Activated T-cell treated with anti-CD3 and anti-CD28 coated beads for 24 hours (primary cell): ENCODE measurements at places on chromosomes 5 and 9.

- no peak for DNase-seq
Measured at GRCh38 chr5:52999344-52999949, 10.3 kb downstream of the ITGA2 start.

DNA sequence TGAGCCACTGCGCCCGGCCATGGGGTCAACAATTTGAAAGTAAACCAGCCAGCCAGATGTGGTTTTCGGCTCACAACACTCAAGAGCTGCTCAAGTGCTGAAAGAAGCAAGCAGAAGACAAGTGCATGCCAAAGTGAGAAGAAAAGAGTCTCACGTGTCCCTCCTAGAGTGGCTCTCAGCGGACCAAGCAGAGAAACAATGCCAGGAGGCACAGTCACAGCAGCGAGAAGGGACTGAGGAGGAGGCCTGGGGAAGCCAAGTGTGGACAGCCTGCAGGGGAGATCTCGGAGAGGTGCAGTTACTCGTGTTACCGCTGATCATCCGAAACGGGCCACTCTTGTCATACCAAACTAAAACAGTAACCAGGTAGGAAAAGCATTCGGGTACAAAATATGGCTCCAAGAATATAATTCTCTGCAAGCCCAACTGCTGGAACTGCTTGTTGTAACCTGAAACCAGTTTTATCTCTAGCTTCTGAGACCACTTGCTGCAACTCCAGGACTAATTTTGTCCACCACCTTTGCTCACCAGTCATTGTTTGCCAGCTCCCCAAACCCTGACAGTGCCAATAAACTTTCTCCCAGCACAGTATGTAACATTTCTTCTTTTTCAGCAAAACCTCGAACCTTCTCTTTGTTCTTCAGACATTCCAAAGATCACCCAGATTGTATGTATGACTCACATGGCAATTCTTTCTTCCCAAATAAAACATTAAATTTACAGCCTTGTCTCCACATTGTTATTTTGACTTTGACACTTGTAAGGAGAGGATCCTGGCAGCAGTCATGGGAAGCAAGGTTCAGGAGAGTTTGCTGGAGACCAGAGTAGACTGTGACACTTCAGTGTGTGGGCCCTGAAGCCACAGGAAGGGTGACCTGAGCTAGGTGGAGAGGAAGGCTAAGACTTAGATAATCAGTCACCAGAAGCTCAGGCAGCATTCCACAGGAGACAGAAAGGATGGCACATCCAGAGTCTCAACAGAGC is 6.3 kb downstream of the SLC35D2 start:
- no peak for DNase-seq

- no peak for DNase-seq
Measured at GRCh38 chr5:170223360-170223759, 9.4 kb upstream of the C5orf58 start.

DNA sequence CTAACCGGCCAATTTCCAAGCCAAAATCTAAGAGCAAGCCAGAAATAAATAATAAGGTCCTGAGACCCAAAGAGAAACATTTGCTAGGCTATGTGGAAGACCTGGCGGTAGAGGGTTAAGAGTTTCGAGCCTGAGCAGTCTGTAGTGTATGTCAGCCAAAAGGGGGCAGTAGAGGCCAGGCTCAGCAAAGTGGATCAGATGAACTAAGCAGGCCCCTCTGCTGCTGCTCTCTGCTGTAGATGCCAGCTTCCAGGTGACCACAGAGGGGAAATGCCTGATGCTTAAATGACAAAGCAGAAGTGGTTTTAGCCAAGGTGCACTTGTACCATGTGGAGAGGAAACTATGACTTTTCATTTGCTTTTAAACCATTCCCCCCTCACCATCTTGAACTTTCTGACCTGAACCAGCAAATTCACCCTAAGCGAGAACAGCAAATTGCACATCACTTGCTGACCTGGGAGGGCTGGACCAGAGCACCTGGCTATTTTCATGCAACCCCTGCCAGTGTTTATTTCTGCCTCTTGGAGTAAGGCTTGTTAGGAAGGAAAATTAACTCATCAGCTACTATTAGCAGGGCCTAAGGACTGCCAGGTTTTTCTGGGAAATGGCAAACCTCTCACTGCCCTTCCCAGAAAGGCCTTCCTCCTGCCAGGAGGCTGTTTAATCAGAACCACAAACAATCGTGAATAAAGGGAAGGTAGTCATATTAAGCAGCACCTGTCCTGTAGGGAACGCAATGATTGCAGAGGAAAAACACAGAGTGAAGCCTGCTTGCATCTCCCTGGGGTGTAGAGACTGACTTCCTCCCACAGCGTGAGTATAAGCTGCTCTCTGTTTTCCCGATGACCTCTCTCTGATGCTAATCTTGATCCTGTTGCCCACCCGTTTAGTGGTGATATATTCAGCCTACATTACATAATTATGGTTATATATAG is 818.2 kb downstream of the TLR4 start:
- no peak for DNase-seq

DNA sequence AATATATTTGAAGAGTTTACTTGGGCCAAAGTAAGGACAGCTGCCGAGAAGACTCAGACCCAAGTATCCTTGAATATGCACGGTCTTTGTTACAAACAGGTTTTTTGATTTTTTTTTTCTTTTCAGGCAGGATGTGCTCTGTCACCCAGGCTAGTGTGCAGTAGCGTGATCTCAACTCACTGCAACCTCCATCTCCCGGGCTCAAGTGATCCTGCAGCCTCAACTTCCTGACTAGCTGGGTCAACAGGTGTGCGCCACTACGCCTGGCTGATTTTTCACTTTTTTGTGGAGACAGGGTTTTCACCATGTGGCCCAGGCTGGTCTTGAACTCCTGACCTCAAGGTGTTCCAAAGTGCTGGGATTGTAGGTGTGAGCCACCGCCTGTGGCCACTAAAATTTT is 27.4 kb downstream of the JMY start:
- DNase-seq = no peak

DNA sequence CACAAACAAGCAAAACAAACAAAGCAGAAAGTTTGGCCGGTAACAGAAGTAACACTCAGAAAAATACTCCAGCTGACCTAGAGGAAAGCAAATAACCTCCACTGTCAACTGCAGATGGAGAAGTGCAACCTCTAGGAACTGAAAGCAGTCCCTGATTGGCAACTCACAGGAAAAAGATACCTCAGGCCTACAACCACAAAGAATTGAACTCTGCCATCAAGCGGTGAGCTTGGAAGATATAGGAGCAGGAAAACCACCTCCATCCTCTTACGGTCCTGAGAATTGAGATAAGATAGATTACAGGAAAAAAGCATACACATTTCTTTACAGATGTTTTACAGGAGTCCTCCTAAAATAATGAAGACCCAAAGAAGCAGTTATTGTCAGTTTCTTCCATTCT is 184.5 kb downstream of the PDZD2 start:
- DNase-seq = no peak

GRCh38 chr5:107634981-107635848 is 35.5 kb downstream of the EFNA5 start:
- no peak for DNase-seq

- no peak for DNase-seq
Measured at GRCh38 chr9:92980085-92980745, 32.9 kb downstream of the FGD3 start.

DNA sequence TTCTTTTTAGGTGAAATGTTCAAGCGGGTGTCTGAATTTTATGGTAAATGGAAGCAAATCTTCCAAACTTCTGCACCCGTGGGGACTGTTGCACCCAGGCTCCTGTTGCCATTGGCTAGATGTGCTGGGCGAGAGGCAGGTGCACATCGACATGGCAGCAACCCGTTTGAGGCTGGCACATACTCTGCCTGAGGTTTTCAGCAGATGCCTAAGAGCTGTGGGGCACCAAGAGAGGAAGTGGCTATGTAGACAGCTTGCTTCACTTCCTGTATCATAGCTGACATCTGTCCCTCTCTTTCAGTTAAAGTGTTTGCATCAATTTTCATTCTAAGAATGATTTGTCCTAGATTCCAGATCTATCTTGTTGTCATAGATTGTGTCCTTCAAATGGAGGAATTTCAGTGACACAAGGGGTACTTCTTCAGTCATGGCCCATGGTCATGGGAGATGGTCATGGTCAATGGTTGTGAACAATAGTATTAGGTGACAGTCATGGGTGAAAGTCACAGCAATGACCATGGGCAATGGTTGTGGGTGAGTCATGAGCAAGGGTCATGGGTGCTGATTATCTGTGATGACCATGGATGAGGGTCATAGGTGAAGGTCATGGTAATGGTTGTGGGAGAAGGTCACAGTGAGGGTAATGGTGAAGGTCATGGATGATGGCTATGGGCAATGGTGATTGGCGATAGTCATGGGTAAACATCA is 115.1 kb upstream of the IRX4 start:
- DNase-seq = no peak

- no peak for DNase-seq
Measured at GRCh38 chr9:108844856-108845255, 10.9 kb downstream of the ACTL7B start.

- DNase-seq = no peak
Measured at GRCh38 chr5:7755958-7756357, 95.0 kb downstream of the CFAP90 start.

DNA sequence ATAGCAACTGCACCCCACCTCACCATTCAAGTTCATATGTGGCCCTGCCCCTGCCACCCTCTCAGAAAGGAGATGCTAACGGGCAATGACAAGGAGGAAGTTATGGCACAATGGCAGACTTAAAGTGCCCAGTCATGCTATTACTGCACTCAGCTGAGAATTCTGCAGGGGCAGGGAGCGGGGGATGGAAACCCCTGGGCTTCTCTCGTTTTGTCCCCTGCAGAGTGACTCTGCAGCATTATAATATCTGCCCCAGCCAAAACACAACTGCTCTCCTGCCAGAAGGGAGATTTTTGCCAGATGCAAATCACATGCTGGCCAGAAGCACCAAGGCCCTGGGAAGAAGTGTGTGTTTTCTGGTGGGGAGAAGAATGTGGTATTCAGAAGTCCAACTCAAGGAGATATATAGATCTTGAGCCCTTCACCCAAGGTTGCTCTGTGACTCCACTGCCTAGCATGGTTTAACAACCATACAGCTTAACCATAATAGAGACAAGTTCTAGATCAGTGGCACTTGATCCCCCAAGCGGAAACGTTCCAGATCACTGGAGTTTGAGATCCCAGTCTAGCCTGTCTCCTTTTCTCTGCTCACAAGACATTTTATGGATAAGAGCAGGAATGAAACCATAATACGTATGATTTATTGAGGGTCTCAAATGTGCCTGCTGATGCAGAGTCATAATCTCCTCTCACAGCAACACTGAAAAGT is 207.0 kb upstream of the MAP3K1 start:
- DNase-seq = no peak

- DNase-seq = no peak
Measured at GRCh38 chr9:93261281-93261680, 77.3 kb downstream of the WNK2 start.

GRCh38 chr5:107948377-107948776 is 277.6 kb upstream of the EFNA5 start:
- DNase-seq = no peak

DNA sequence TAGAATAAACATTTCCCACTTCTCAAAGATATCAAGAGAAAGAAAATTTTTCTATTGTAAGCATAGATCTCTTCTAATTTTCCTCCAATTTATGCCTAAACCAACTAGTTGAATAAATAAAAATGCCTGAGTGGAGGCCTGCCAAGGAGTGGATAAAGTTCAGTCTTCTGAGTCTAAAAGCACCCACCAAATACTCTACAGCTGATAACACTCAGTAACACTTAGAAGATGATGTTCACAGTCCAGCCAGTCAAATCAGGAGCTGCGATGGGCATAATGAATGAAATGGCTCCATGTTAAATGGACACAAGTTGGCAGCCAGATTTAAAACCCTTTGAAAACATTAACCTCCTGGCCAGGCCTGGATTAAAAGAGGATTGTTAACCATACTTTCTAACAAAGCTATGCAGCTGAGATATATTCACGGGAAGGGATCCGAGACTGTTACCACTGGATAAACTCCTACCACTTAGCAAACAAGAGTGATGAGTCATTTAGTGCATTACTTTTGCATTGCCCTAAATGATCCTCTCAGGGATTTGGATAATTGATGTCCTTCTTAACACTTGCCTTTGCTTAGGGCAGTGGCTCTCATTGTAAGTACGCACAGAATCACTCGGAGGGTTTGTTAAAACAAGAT is 63.7 kb upstream of the CCDC112 start:
- DNase-seq = no peak

GRCh38 chr5:57358796-57359592 is 123.6 kb downstream of the ACTBL2 start:
- no peak for DNase-seq

- DNase-seq = no peak
Measured at GRCh38 chr9:134593286-134594077, 48.1 kb upstream of the COL5A1 start.

GRCh38 chr5:115571441-115571878 is 26.9 kb upstream of the FEM1C start:
- DNase-seq = no peak

DNA sequence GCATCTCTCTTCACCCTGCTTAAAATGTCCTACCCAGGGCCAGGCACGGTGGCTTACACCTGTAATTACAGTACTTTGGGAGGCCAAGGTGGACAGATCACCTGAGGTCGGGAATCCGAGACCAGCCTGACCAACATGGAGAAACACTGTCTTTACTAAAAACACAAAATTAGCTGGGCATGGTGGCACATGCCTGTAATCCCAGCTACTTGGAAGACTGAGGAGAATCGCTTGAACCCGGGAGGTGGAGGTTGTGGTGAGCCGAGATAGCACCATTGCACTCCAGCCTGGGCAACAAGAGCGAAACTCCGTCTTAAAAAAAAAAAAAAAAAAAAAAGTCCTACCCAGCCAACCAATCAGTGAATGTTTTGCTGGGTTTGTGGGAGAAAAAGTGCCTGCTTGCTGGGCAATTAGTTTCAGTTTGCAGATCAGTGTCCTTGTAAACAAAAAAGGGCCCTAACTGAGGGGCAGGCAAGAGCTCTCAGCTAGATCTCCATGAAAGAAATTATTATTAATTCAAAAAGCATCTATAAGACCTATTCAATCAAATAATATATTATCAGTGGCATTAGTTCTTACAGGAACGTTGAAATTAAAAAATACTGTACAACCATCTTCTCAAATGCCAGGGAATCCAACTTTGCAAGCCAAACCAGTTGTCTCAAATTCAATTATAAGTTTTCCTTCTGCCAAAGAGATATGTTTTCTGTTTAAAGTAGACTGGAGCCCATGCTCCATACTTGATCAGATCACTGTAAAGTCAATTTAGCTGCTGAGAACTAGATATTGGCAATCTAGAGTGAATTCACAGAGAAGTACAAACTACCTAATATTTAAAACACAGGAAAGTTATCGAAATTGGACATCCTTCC is 3.9 kb downstream of the MEGF9 start:
- no peak for DNase-seq

DNA sequence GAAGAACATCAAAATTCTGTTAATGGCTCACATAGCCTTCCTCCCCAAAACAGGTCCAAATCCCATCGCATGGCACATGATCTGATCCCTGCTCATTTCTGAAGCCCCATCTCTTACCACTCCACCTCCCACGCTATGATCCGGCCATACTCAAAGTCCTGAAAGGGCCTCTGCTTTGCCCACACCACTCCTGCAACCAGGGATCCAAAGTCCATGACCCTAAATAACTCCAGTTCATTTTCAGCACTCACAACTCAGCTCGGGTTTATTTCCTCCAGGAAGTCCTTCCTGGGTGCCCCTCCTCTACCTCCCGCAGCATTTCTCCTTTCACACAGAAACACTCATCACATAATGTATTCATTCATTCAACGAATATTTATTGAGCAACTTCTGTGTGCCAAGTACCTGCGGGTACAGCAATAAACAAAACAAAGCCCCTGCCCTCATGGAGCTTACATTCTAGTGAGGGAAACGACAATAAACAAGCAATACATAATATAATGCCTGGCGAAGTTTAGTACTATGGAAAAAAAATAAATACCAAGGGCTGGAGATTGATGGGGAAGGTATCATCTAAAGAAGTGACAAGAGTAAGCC is 2.7 kb downstream of the TTLL11 start:
- no peak for DNase-seq
